Kidney (tissue), 22 donors: ENCODE measurements at places on chromosomes 12 and 14.

- no peak overlapping the region for H3K4me3 ChIP-seq
- no peaks in the 10 kb centered on the region for H3K4me1 ChIP-seq
- no peaks in the 10 kb centered on the region for H3K27me3 ChIP-seq
- H3K27ac ChIP-seq: no peak overlapping the region
Measured at GRCh38 chr12:130587966-130588365, 128.1 kb downstream of the RIMBP2 start.

GRCh38 chr14:20623798-20624197 lies 17.7 kb downstream of the OR6S1 start:
- H3K27me3 ChIP-seq: peaks cover 38% of the 10 kb centered on the region
- no peaks in the 10 kb centered on the region for H3K36me3 ChIP-seq
- no peak overlapping the region for H3K27ac ChIP-seq
- H3K4me3 ChIP-seq: no peak overlapping the region

DNA sequence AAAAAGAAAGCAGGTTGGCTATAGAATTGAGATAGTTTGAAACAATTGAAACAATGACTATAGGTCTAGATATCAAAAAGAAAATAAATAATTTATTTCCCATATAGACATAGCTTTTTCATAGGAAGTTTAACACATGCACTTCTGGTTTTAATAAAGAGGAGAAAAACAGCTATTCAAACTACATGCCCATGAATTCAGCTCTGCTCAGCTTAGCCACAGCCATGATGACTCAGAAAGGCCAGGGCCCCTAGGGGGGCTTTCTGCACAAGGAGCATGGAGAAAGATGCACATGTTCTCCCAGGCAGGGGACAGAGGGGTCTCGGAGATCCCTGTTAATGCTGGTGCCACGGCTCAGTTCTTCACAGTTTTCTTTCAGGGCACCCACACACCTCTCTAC lies 114.0 kb downstream of the GALC start:
- H3K27ac ChIP-seq: no peak overlapping the region
- H3K4me3 ChIP-seq: no peak overlapping the region
- no peaks in the 10 kb centered on the region for H3K27me3 ChIP-seq
- H3K4me1 ChIP-seq: no peaks in the 10 kb centered on the region

DNA sequence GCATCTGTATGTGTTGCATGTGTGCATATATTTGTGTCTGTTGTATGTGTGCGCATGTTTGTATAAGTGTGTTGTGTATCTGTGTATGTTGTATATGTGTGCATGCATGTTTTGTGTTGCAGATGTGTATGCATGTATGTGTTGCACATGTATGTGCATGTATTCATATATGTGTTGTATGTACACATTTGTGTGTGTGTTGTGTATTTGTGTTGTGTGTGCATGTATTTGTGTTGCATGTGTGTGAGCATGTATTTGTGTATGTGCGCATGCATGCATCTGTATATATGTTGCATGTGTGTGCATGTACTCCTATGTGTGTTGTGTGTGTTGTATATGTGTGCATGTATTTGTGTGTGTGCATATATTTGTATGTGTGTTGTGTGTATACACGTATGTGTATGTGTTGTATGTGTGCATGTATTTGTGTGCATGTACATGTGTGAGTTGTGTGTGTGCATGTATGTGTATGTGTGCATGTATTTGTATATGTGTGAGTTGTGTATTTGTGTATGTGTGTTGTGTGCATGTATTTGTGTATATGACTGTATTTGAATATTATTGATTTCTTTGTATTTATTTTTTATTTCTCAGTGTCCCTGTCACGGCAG lies 16.8 kb downstream of the SLC8B1 start:
- no peaks in the 10 kb centered on the region for H3K27me3 ChIP-seq
- H3K36me3 ChIP-seq: peaks cover 7% of the 10 kb centered on the region
- H3K4me1 ChIP-seq: no peaks in the 10 kb centered on the region
- DNase-seq: no peak
- no peak overlapping the region for H3K4me3 ChIP-seq

- no peaks in the 10 kb centered on the region for H3K4me1 ChIP-seq
- peaks cover 4% of the 10 kb centered on the region for H3K36me3 ChIP-seq
- no peaks in the 10 kb centered on the region for H3K27me3 ChIP-seq
- H3K4me3 ChIP-seq: peak overlapping the region; percentile 90
- DNase-seq: peak; percentile 82
Measured at GRCh38 chr14:92122351-92122677, 545 bp downstream of the CPSF2 start.

- no peak for DNase-seq
- H3K36me3 ChIP-seq: no peaks in the 10 kb centered on the region
- H3K27me3 ChIP-seq: no peaks in the 10 kb centered on the region
- H3K4me1 ChIP-seq: no peaks in the 10 kb centered on the region
Measured at GRCh38 chr12:12563290-12563928, 746 bp upstream of the DUSP16 start.

- no peaks in the 10 kb centered on the region for H3K36me3 ChIP-seq
- H3K27ac ChIP-seq: no peak overlapping the region
- no peak for DNase-seq
- no peak overlapping the region for H3K4me3 ChIP-seq
- no peaks in the 10 kb centered on the region for H3K27me3 ChIP-seq
- H3K4me1 ChIP-seq: no peaks in the 10 kb centered on the region
Measured at GRCh38 chr14:71751264-71751663, 181.0 kb upstream of the RGS6 start.
